ENCODE measurements at places on chromosomes 7 and 10.

- DNase-seq = no peak
These were observed 591.0 kb upstream of the PFKP start for GRCh38 chr10:2476218-2476811.

DNA sequence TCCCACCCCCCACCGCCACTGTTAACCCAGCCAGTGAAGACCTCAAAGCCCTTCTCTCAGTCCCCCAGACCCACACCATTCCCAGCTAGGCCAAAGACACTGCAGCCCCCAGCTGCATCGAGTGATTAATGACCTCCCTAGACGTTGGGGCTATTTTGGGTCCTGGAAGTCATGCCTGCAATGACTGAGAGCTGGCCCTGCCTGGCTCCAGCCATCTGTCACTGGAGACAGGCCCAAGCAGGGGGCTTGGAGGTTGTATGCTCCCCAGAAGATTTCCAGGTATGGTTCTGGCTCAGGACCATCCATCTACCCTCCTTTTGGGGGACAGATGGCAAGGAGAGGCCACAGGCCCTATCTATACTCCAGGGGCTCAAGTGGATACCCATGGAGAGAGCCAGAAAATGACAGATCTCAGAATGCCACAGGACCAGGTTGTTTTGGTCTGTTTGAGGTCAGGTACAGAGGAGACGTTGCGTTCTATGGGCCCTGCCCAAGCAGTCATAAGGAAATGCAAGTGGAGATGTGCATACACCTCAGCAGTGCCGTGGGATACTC lies 5.1 kb downstream of the KCNIP2 start:
- no peak for DNase-seq

GRCh38 chr10:30378201-30378995 lies 29.3 kb upstream of the MTPAP start:
- DNase-seq = no peak

DNA sequence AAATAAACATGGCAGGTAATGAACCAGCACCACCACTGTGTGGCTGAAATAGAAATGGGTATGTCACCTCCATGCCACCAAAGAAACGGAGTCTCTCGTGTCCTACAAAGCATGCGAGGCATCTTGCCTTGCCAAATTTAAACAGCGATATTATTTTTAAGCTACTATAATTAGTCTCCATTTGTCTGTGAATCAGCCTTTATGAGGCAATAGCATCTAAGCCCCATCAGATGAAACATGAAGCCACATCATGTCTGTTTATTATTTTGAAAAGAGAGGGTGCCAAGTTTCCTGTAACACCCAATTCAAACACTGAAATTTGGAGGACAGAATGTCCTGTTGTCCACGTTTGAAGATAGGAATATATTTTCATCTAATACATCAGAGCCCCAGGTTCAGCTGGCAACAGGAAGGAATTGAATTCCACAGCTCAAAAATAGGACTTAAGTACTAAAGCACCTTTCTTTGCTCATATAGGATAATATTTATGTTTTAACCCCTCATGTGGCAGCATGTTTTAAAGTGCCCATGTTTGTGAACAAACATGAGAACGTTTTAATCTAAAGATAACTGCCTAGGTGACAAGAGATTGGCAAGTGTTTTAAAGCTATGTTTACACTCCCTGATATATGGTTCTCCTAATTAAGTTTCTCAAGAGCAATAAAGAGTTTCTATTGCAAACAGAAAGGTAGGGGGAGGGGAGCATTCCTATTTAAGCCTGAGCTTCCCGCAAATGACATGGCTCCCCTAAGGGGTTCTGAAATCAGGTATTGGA lies 86.8 kb downstream of the SORBS1 start:
- no peak for DNase-seq

- DNase-seq = no peak
These were observed 71.3 kb downstream of the CDHR3 start for GRCh38 chr7:106034383-106034782.

DNA sequence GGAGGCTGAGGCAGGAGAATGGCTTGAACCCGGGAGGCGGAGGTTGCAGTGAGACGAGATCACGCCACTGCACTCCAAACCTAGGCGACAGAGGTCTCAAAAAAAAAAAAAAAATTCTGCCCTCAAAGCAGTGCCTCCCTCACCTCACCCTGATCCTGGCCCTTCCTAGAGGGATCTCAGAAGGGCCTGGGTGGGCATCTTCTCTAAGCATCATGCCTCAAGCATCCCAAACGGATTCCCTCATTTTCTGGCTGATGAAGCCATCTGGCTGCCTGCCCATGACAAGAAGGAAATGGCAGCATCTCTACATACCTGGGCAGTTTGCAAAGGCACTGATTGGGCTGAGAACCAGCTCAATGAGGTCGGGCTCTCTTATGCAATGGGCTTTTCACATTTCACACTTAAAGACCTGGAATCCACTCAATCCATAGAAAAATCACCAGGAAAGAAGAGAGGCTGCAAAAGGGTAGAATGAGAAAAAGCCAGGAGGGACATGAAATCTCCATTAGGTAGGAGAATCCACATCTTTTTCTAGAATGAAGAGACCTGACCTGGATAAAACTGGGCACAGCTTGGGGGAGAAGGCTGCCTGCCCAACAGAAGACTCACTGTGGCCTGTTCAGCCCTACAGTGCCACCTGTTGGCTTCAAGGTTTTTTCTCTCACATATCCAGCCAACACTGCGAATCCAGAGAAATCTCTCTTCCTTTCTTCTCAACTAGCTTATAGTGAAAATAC lies 48.1 kb downstream of the PDLIM1 start:
- DNase-seq = no peak

DNA sequence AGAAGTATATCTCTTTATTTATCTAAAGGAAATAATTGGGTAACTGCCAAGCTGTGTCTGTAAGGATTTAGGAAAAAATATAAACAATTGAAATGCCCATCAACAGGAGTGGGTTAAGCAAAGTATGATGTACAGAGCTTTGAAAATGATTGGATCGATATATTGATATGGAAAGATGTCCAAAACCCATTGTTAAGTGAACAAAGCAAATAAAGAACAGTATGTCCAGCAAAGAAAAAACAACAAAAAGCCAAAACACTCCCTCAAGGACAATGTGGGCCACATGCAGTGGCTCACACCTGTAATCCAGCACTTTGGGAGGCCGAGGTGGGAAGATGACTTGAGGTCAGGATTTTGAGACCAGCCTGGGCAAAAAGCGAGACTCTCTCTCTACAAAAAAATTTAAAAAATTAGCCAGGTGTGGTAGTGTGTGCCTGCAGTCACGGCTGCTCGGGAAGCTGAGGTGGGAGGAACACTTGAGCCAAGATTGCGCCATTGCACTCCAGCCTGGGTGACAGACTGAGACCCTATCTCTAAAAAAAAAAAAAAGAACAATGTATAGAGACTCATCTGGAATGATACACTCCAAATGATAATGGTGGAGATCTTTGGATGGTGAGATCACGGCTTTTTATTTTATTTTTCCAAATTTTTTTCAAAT lies 37.9 kb downstream of the XRCC2 start:
- DNase-seq = no peak

DNA sequence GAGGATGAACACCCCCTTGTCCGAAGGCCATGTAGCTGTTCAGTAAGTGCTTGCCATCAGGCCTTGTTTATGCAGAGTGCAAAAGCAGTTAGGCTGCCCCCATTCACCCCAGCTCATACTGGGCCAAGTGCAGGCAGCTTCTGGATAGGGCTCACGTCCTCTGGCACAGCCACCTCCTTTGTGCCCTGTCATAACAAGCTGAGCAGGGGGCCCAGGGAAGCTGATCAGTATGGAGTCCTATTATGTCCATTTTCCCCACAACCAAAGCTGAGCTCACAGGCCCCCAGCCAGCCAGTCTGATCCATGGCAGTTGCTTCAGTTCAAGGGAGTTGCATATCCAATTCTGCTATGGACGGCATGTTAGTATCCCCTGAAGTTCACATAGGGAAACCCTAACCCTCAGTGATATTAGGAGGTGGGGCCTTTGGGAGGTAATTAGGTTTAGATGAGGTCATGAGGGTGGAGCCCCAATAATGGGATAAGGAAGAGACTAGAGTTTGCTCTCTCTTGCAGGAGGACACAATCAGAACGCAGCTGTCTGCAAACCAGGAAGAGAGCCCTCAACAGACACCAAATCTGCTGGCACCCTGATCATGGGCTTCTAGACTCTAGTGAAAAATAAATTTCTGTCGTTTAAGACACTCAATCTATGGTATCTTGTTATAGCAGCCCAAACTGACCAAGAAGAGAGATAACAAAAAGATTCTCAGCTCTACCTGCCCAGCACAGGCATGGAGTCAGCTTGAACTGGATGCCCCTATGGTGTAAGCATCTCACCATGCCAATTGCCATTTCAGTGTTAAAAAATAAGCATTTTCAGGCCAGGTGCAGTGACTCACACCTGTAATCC lies 155.9 kb downstream of the FGFR2 start:
- no peak for DNase-seq

GRCh38 chr7:33130184-33130583 lies 820 bp downstream of the BBS9 start:
- DNase-seq = no peak

- DNase-seq = no peak
These were observed 33.8 kb upstream of the COMTD1 start for GRCh38 chr10:75269605-75270004.

GRCh38 chr10:11335881-11336430 lies 275.5 kb downstream of the USP6NL start:
- no peak for DNase-seq

DNA sequence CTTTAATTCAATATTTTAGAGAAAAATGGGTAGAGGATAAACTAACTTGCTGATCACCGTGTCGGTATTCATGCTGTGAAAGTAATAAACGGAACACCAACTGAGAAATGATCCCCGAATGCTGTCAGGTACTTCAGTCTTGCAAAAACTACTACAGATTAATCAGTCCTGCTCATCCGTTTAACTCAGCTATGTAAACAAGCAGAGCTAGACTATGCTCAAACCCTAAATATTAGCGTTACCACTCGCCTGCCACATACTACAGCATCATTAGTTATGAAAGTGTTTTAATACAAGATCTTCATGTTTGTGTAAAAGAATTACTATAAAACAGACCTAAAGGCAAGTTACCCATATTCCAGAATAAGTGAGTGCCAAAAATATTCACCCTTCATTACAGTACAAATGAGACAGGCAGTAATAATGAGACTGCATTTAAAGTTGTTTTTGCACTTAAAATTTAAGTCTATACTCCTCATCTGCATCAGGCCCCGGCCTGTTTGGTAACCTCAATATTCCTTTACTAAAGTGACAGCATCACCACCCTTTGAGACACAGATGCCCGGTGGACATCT lies 952 bp downstream of the DNMBP start:
- DNase-seq = no peak

GRCh38 chr7:18792871-18793595 lies 297.5 kb downstream of the HDAC9 start:
- DNase-seq = no peak

DNA sequence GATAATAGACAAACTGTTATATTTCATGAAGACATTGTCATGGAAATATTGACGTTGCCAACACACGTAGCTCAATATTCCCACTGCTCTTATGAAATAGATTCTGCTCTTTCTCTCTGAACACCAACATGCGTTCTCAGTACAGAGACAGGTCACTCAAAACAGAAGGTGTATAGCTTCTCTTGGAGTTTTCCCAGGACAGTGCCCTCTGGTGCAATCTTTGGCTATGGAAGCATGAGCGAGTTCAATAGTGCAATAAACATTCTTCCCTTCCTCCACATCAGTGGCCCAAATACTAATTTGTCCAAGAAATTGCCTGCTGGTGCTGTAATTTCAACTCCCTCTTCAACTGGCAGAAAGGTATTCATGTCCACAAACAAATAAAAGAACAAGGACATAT lies 145.3 kb downstream of the MAGI2 start:
- DNase-seq = no peak

DNA sequence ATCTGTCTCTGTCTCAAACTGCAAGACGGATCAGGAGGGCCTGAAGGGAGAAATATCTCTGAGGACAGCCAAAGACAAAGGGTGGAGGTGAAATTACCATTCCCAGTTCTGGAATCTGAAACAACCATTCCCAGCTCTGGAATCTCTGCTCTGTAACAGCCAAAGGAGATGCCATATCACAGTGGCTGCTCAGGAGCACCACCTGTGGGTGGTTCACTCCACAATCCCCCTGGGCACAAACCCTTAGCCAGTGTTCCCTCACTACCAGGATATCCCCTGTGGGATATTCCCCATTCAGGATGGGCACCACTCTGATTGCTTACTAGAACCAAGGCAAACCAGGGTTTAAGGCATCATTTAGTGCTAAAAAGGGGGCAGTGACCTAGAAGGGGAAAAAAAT lies 199.0 kb downstream of the HTR7 start:
- no peak for DNase-seq

GRCh38 chr7:91310830-91311460 lies 46.7 kb downstream of the FZD1 start:
- DNase-seq = no peak

All from stimulated activated CD8-positive, alpha-beta memory T cell treated with anti-CD3 and anti-CD28 coated beads, Interleukin-4, amount 100 ng/mL, for 1 hour (primary cell).